ENCODE measurements at places on chromosomes 3 and 15. TPM values are rescaled to one million over a fixed set of nuclear protein-coding genes. Genes with fewer than 3 reads are reported as not detected.

CEP63 gene
- total RNA-seq, result 33.0 TPM

DNA sequence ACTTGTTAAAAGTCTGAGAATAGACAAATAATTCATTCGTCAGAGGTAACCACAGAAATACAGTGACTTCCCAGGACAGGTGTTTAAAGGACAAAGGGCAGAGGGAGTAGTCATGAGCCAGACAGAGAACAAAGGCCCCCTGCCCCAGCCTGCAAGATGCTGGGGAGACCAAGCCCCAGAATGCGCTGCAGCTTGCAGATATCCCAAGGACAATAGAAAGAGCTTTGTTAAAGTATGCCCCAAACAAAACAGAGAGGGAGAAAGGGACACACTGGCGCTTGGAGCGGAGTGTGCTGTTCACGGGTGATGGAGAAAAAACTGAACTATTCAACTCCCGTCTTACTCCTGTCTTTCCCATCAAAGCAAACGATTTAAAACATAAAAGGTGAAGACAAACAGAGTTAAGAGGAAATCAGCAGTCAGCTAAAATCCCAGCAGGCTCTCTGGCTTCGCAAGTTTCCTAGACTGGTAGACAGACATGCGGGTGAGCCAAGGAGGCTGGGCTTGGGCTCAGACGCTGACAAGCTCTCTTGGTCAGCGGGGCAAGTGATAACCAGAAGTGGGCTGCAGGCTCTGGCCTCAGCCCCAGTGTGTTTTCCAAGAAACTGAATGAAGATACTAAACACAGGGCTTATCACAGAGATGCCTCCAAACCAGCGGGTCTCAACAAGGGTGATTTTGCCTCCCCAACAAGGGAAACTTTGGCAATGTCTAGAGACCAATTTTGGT lies 130.1 kb downstream of the UACA start:
- H3K4me3 ChIP-seq, result no peak overlapping the region
- H3K4me1 ChIP-seq, result peaks cover 11% of the 10 kb centered on the region
- DNase-seq, result no peak
- no peak overlapping the region for H3K27ac ChIP-seq

GRCh38 chr15:31049682-31050615 lies 51.6 kb downstream of the TRPM1 start:
- H3K36me3 ChIP-seq, result no peaks in the 10 kb centered on the region
- no peak for DNase-seq
- H3K27me3 ChIP-seq, result no peaks in the 10 kb centered on the region

DNA sequence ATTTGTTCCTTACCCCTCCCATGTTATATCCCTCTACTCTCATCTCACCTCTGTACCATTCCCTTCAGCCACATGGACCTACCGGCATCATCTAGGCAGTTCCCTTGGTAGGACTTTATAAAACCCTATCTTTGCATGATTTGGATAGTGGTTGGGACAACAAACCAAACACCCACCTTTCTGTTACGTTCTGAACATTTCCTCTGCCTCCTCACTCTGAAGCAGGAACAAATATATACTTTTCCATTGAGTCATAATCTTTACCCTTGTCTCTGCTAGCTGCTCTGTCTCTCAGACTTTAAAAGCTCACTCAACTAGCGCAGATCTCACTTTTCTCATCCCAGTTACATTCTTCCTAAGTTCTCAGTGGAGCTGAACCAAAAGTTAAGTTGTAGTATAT lies 17.8 kb downstream of the UBXN7 start:
- no peaks in the 10 kb centered on the region for H3K36me3 ChIP-seq
- no peak overlapping the region for H3K4me3 ChIP-seq
- no peak for DNase-seq
- no peaks in the 10 kb centered on the region for H3K27me3 ChIP-seq
- H3K4me1 ChIP-seq, result peaks cover 77% of the 10 kb centered on the region

DNA sequence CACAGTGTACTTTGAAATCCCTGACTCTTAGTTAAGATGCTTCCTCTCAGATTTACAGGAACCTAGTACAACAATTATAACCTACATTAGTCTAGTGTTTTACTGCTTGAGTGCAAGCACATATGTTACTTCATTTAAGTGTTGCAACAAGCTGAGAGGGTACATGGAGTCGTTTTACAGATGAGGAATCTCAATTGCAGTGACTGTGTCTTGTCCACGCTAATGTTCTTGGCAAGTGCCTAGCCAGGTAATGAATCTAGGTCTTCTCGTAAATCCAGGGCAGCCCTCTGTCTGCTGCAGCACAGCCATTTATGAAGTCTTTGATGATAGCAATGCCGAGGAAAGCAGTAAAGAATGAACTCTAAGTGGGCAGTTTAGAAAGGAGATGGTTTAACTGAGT lies 384.4 kb upstream of the ARPP21 start:
- no peak overlapping the region for H3K27ac ChIP-seq
- no peak for DNase-seq
- no peaks in the 10 kb centered on the region for H3K27me3 ChIP-seq
- H3K4me1 ChIP-seq, result no peaks in the 10 kb centered on the region
- H3K4me3 ChIP-seq, result no peak overlapping the region
- H3K36me3 ChIP-seq, result no peaks in the 10 kb centered on the region

ANKRD34C gene
- total RNA-seq, result not detected

- H3K4me1 ChIP-seq, result no peaks in the 10 kb centered on the region
- no peaks in the 10 kb centered on the region for H3K36me3 ChIP-seq
- no peak overlapping the region for H3K4me3 ChIP-seq
Measured at GRCh38 chr3:73739791-73740453, 115.2 kb upstream of the PDZRN3 start.

GRCh38 chr3:141795276-141795675 lies 32.1 kb downstream of the GRK7 start:
- H3K4me1 ChIP-seq, result peaks cover 56% of the 10 kb centered on the region
- H3K27ac ChIP-seq, result peak overlapping the region; percentile 57
- peak overlapping the region; percentile 52 for H3K4me3 ChIP-seq

MRAS gene
- total RNA-seq, result 0.13 TPM

MAP1A gene
- 0.39 TPM for total RNA-seq

DNA sequence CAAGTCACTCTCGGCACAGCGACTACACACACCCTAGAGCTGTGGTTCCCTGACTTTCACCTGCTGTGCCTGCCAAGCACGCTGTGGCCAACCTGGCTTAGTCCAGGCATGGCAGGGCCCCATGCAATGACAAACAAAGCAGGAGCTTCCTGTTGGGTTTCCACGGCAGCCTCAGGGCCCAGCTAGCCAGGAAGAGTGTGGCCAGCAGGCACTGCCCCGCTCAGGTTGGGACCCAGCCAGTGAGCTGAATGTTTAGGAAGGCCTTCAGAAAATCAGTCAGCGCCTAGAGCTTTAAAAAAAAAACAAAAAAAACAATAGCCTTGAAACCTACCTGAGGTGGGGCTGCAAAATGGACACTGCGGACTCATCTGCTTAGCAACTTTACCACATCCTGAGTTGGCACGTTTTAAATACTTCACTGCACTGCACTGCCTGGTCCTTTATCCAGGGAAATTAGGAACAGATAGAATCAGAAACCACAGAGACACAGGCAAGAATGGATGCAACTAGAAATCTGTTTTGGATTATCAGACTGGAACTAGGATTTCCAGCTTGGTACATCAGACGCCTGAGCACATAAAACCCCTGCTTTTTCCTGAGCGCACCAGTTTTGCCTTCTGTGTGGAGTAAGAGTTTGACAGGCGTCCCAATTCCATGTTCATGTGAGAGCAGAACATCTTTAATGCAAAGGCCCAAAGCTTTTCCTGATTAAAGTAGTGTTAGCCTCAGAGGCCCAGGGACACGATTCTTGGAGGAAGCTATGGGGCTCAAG lies 36.2 kb upstream of the LDHAL6B start:
- no peaks in the 10 kb centered on the region for H3K27me3 ChIP-seq
- H3K4me3 ChIP-seq, result no peak overlapping the region
- H3K36me3 ChIP-seq, result no peaks in the 10 kb centered on the region
- no peak for DNase-seq

DNA sequence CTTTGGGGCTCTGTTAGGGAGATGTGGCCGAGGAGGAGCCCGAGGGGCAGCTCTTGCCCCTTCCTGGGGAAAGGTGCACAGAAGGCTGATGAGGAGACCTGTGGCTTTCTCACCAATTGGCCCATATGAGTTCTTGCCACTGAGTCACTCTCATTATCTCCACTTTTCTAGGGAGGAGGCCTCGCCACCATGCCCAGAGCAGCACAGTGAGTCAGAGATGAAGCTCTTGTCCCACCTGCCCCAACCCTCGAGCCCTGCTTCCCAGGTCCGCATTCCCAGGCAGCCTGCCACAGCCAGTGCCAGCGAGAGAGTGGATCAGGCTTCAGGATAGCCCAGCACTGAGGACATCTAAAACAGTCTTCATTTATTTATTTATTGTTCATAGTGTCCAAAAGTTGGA lies 53.5 kb downstream of the AMOTL2 start:
- no peak overlapping the region for H3K4me3 ChIP-seq
- no peak for DNase-seq
- peaks cover 21% of the 10 kb centered on the region for H3K27me3 ChIP-seq
- no peaks in the 10 kb centered on the region for H3K4me1 ChIP-seq

All from naive thymus-derived CD8-positive, alpha-beta T cell (primary cell).